ENCODE measurements at places on chromosomes 1 and 21.

DNA sequence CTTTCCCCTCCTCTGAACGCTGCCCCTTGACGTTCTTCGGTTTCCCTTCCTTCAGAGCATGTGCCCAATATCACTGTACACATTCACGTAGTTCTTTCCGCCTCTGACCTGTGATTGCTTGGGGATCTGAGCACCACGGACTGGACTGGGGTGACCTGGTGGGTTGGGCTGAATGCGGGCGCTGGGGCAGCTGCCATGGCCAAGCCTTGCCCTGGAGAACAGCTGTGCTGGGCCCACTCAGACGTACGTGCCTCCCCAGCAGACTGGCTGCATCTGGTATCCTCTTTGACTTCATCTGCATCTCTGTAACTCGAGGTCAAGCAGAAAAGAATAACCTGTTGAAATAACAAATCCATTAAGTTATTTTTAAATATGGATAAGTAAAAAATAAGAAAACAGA is 35.1 kb upstream of the DISC1 start:
- no peak for DNase-seq

GRCh38 chr1:15712168-15712567 is 23.9 kb upstream of the SLC25A34 start:
- DNase-seq = no peak

DNA sequence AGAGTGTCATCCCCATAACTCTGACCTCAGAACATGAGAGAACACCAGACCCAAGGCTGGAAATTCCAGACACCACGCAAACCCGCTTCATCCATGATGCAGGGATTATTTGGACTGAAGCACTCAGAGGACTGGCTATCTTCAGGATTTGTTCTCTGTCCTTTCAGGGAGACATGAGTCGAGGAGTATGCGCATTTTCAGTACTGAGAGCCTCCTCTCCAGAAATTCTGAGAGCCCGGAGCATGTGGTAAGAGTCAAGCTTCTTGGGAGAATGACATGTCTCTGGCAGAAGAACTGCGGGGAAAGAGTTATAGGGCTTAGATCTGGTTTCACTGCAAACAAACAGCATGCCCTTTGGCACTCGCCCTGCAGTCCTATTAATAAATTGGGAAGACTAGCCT is 6.9 kb downstream of the LAX1 start:
- no peak for DNase-seq

GRCh38 chr1:116721451-116722007 is 32.7 kb upstream of the CD2 start:
- no peak for DNase-seq

- DNase-seq = peak; percentile 87
Measured at GRCh38 chr1:201640624-201641023, 101.7 kb downstream of the NAV1 start.

GRCh38 chr1:112417271-112417670 is 21.3 kb downstream of the CTTNBP2NL start:
- no peak for DNase-seq

GRCh38 chr1:3992103-3992556 is 92.1 kb upstream of the C1orf174 start:
- no peak for DNase-seq

DNA sequence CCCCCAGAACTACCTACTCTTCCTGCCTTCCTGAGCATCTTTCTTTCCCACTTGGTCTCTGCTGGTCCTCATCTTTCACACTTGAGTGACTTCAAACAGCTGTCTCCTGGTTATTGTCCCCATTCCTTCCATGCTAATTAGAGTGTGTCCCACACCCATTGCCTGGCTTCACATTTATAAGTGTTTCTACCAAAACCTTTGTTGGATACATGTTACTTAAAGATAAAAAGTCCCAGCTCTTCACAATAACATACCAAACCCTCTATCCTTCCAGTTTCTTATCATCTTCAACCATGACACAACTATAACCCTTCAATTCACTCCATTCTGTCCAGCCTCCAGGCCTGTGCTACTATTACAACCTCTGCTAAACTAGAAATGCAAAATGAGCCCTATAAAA is 41.0 kb downstream of the VCAM1 start:
- no peak for DNase-seq

GRCh38 chr1:27952147-27952546 is 7.6 kb upstream of the XKR8 start:
- no peak for DNase-seq

DNA sequence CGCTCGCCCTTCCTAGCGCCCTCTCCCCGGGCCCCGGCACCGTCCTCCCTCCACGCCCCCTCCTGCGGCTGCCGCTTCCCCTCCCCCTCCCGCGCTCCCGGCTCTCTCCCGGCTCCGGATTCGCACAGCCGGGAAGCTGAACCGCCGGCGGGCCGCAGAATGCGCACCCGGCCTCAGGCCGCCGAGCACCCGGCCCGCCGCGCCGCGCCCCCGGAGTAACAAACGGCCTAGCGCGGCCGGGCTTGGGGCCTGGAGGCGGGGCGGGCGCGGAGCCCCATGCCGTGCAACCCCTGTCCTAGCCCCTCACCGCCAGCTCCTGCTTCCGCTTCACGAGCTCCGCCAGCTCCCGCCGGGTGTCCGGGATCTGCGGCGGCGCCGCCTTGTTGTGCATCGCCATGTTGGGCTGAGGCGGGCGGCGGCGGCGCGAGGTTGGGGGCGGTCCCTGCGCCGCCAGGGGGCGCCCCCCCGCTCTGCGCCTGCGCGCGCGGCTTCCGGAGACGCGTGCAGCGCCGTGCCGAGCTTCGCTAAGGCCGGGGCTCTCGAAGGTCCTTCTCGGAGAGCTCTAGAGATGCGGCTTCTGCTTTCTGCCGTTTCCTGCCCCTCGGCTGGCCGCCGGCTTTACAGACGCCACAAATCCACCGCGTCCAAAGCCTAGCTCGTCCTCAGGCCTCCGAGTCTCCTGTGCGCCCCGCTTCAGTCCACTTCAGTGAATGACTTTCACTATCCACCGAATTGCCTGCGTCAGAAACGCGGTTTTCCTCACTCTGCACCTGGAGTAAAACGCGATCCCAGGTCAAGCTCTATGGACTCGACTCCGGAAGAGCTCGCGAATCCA is at the start of gene MEAF6:
Gene MEAF6 (minus strand): TSS at position 417 of the 835 bp plus-strand sequence. CDS start 20 bp downstream, at position 397.
- peak; percentile 37 for DNase-seq

- DNase-seq = peak; percentile 98
Measured at GRCh38 chr21:35256468-35256988, 207.4 kb upstream of the RUNX1 start.

DNA sequence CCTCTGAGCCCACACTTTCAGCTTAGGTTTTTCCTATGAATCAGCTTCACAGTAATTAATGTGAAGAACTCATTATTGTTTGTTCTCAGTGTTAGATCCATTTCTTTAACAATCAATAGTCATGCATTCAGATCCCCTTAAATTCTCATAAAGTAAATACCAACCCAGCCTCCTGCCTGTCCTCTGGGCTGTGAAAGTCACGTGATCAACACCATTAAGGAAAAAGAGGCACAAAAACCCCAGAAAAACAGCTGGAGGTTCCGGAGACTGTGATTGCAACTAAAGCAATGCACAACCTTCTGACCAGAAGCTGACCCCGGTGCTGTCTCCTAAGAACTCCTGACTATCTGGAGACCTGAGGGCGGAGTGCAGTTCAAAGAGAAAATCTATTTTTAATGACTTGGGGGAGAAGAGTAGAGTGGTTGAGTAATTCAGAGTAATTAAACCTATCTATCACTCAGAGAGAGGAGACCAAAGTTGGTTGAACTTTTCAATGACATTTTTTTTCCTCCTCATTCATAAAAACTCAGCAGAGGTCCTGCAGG is 132.5 kb downstream of the PLXNA2 start:
- no peak for DNase-seq

DNA sequence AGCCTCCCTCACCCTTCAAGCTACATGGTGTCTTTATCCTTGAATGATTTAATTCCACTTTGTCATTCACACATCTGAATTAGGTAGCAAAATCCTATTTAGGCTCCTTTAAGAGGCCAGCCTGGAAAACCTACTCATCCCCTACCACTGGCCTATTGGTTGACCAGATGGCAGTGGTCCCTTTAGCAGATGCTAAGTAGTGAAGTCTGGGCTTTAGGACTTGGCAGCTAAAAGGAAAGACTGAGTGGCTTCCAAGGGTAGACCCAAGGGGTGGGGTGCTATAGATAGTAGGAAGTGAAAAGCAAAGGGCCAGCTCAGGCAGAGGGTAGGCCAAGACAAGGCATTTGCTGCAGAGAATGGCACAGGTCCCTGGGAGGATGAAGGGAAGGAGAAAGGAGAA is 46.6 kb downstream of the KCNJ6 start:
- no peak for DNase-seq
